Right lobe of liver (tissue), 6 donors: ENCODE measurements at places on chromosomes 13 and 19. TPM values are rescaled to one million over a fixed set of nuclear protein-coding genes. Genes with fewer than 3 reads are reported as not detected.

DNA sequence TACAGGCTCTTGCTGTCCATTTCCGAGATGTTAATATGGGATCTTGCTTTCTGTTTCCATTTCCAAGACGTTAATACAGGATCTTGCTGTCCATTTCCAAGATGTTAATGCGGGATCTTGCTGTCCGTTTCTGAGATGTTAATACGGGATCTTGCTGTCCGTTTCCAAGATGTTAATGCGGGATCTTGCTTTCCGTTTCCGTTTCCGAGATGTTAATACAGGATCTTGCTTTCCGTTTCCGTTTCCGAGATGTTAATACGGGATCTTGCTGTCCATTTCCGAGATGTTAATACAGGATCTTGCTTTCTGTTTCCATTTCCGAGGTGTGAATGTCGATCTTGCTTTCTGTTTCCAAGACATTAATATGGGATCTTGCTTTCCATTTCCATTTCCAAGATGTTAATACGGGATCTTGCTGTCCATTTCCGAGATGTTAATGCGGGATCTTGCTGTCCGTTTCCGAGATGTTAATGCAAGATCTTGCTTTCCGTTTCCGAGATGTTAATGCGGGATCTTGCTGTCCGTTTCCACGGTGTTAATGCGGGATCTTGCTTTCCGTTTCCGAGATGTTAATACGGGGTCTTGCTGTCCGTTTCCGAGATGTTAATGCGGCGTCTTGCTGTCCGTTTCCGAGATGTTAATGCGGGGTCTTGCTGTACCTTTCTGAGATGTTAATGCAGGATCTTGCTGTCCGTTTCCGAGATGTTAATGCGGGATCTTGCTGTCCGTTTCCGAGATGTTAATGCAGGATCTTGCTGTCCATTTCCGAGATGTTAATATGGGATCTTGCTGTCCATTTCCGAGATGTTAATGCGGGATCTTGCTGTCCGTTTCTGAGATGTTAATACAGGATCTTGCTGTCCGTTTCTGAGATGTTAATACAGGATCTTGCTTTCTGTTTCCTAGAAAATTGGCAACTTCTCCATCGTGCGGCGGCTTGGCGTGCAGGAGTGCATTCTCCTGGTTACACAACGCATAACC lies 38.3 kb downstream of the PEX11G start:
- no peak for DNase-seq

DNA sequence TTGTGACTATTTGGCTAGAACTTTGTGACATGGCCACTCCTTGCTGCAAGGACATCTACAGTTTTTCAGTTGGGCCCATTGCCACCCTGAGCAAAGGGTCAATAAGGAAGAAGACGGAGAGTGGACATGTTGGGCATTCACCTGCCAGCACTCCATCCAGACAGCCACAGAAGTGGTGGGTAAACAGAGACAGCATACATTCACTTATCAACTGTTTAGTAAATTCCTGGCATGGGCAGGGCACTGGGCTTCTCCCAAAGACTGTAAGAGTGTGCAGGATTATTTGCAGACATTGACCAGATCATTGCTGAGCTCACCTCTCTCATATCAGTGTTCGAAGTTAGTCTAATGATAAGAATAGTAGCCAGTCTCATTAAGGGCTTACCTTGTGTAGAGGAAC lies 29.2 kb downstream of the SIPA1L3 start:
- peak; percentile 58 for DNase-seq

GRCh38 chr13:59776924-59777690 lies 386.6 kb downstream of the DIAPH3 start:
- no peak for DNase-seq

- no peak for DNase-seq
These were observed 1.3 kb downstream of the ZFP14 start for GRCh38 chr19:36377541-36378178.

DNA sequence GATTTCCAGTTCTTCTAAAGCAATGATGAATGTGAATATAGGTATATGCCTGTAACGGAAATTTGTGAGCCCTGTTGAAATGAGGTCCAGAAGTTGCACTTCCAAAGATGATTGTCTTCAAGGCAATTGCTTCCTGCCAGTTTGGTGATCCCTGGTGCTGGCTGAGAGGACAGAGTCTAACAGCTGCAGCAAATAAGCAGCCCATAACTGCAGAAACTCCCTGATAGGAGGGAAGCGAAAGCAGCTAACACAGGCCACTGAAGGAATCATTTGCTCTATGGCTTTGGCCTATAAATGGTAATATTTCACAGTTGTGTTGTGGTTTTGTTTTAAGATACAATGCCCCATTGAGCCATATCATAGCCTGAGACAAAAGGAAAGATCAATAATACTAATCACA lies 451.5 kb upstream of the MIR17HG start:
- no peak for DNase-seq

GRCh38 chr19:8446061-8446709 lies 1.4 kb downstream of the HNRNPM start:
- no peak for DNase-seq

GRCh38 chr19:44765033-44765948 lies 12.4 kb upstream of the CBLC start:
- no peak for DNase-seq

DNA sequence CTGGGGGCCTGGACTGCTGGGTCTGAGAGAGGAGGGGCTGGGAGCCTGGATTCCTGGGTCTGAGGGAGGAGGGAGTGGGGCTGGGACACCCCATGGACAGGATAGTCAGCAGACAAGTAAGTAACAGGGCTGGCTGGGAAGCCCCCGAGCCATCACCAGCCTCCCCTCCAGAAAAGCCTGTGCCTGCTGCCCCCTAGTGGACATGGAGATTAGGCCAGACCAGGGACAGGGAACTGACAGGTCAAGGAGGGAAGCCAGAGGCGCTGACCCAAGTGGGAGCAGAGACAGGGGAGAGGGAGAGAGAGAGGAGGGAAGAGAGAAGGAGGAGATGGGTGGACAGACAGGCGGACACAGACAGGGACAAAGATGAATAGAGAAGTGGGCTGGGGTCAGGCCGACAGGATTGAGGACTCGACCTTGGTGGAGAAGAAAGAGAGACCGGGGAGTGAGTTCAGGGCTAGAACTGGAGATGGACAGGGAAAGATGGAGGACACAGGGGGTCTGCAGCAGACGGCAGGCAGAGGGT lies 6.7 kb upstream of the ERFL start:
- peak; percentile 64 for DNase-seq

DNA sequence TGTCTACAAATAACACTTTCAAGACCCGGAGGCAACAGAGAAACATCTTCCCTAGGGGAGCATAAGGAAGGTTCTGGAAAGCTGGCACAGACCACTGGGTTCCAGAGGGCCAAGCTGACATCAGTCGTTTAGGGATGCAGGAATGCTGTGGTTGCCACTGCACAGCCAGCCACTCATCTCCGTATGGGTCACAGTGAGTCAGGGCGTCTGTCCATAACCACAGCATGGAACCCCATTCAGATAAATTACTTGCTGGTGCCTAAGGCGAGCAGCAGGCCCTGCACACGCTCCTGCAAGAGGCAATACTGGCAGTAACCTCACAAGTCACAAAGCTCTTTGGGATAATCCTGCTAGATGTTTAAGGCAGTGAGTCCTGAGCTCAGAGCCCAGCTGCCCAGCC lies 140.9 kb upstream of the UBL3 start:
- no peak for DNase-seq

- DNase-seq, result no peak
These were observed 13.8 kb downstream of the PAK4 start for GRCh38 chr19:39139305-39139874.

DNA sequence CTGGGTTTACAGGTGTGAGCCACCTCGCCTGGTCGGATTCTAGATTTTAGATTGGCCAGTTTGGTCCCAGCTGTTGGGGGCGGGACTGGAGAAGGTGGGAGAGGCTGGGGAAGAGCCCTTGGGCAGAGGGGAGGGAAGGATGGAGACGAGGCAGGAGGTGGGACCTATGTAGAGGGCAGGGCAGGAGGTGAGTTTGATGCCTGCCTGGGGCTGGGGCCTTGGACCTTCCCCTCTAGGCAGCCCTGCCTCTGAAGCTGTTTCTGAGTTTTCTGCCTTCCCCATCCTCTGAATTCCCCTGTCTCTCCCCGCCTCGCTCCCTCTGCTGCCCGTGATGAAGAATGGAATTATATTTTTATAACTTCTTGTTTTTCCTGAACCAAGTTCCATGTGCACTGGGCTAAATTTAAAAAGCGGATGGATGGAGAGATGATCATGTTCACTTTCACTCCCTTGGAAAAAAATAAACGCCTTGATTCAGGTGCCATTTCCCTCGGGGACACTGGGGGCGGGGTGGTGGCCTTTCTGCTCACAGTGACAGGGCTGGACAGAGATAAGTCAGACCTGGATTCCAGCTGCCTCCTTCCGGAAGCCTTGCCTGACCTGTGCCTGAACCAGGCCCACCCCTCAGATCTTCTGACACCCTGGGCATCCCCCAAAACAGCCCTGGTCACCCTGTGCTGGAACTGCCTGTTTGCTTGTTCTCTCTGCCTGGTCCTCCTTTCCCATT lies 16.5 kb upstream of the TNFAIP8L1 start:
- DNase-seq, result no peak

GRCh38 chr13:80599765-80600164 lies 258.8 kb upstream of the SPRY2 start:
- DNase-seq, result no peak

DNA sequence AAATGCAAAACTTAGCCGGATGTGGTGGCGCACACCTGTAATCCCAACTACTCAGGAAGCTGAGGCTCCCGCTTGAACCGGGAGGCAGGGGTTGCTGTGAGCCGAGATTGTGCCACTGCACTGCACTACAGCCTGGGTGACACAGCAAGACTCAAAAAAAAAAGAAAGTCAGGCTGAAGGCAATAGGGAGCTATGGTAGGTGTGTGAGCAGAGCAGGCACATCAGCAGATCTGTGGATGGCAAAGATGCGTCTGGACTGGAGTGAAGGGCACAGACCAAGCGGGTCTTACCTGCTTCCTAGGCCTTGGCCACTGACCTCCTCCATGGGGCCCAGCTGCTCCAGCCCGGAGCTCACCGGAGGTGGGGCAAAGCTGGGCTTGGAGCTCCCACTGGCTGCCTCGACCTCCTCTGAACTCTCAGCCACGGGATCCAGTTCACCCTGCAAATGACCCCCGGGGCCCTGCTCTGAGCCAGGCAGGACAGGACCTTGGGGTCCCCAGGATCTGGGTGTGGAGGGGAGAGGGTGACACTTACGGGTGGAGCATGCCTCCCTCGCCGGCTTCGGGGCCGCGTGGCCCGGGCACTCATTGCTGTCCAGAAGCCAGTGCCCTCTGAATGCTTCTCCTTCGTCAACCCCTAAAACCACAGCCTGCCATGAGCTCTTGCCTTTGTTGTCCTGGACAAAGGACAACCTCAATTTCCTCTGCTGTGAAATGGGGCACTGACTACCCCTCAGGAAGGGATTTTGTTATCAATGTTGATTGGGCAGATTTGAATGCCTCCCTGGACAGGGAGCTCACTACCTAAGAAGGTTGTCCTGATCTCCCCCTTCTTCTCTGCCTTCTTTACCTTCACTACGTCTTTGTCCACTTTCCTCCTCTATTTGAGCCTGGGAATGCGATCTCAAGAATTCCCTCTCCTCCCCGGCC lies 569 bp downstream of the USHBP1 start:
- DNase-seq, result no peak

GRCh38 chr19:17602872-17603510 lies 47.5 kb downstream of the COLGALT1 start:
- DNase-seq, result no peak

GRCh38 chr13:107252021-107252420 lies 684.1 kb upstream of the ARGLU1 start:
- no peak for DNase-seq

- DNase-seq, result no peak
These were observed 3.1 kb upstream of the MAG start for GRCh38 chr19:35288906-35289305.

- no peak for DNase-seq
These were observed 18.6 kb downstream of the NALCN start for GRCh38 chr13:101397742-101398141.

GRCh38 chr13:42137856-42138537 lies 89.5 kb downstream of the DGKH start:
- DNase-seq, result no peak

DNA sequence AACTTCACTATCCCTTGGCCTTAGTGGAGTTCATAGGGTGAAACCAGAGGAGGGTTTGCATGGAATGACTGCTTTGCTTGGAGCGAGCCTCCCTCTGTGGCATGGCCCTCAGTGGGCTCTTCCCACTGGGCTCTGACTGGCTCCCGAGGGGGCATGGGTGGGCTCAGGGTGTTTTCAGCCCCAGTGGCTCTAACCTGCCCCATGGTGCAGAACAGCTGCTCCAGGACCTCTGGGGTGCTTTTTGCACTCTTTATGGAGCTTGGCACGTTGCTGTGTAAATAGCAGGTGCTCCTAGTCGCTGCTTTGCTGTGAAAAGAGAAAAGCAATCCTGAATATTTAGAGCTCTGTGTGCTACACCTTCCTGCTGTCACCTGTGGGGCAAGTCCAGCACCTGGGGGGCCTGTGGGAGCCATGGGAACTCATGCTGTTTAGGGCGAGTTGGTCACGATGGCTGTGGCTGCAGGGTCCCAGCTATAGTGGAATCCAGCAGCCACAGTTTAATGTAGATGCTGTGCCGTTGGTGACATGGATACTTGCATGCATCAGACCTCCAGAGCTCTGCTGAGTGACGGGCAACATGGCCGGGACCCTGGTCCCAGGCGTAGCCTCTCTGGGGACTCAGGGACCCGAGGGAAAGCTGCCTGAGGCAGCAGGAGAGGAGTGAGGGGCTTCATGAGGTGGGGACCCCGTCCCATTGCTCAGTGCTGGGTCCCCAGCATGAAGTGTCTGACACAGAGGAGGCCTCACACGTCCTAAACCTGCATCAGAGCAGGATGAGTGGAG lies 14.3 kb upstream of the MCF2L start:
- DNase-seq, result no peak

- DNase-seq, result no peak
These were observed 134.2 kb downstream of the TSHZ3 start for GRCh38 chr19:31214997-31215396.

GRCh38 chr13:32125221-32125689 lies 93.7 kb downstream of the FRY start:
- DNase-seq, result no peak

- no peak for DNase-seq
These were observed 1.9 kb downstream of the CBARP start for GRCh38 chr19:1235625-1236538.

The HS6ST3 gene
- not detected for total RNA-seq

The PRKCG gene
- total RNA-seq, result not detected

The BEST2 gene
- not detected for total RNA-seq

The OR7A5 gene
- total RNA-seq, result not detected

The ZNF493 gene
- 7.4 TPM for total RNA-seq

The ZNF587 gene
- 11.4 TPM for total RNA-seq

The GPR12 gene
- not detected for total RNA-seq

The ANGPTL4 gene
- 168 TPM for total RNA-seq

The DHDH gene
- not detected for total RNA-seq

The SIAH3 gene
- not detected for total RNA-seq

The B3GNT8 gene
- total RNA-seq, result 0.51 TPM

The F10 gene
- total RNA-seq, result 108 TPM

The TMEM150B gene
- total RNA-seq, result 1.8 TPM

The PRMT1 gene
- 63.2 TPM for total RNA-seq

The SYMPK gene
- 41.2 TPM for total RNA-seq

The MYDGF gene
- total RNA-seq, result 62.0 TPM

The GTF3A gene
- 64.8 TPM for total RNA-seq

The DMPK gene
- 4.5 TPM for total RNA-seq

The NAPSA gene
- total RNA-seq, result 0.93 TPM
